ENCODE measurements at places on chromosomes 4 and X. TPM values are rescaled to one million over a fixed set of nuclear protein-coding genes. Genes with fewer than 3 reads are reported as not detected.

The IL13RA1 gene
- total RNA-seq, result 53.1 TPM

DNA sequence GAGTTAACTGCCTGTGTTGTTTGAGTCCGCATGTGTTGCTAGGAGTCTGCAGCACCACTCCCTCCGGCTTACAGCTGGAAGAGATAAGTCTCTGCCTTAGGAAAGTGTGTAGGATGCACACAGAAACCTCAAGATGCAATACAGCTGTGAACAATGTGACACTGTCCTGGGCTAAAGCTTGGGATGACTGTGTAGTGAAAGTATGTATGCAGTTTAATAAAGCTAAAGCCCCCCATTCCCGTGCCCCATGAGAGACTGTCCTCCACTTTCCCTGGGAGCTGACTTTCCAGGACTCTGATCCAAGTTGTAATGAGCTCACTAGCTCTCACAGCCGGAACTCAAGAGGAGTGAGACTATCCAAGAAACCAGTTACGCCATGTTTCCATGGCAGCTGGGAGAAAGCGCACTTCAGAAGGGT lies 156.6 kb upstream of the FTHL17 start:
- H3K36me3 ChIP-seq, result no peaks in the 10 kb centered on the region
- no peak for DNase-seq
- no peak overlapping the region for H3K27ac ChIP-seq
- H3K4me1 ChIP-seq, result no peaks in the 10 kb centered on the region
- no peak overlapping the region for H3K4me3 ChIP-seq

GRCh38 chr4:174120446-174121295 lies 162.8 kb downstream of the FBXO8 start:
- no peak for DNase-seq
- H3K4me3 ChIP-seq, result peak overlapping the region; percentile 56
- H3K27ac ChIP-seq, result peak overlapping the region; percentile 77
- peaks cover 12% of the 10 kb centered on the region for H3K4me1 ChIP-seq
- no peaks in the 10 kb centered on the region for H3K27me3 ChIP-seq
- H3K36me3 ChIP-seq, result no peaks in the 10 kb centered on the region

- H3K36me3 ChIP-seq, result no peaks in the 10 kb centered on the region
- H3K4me1 ChIP-seq, result no peaks in the 10 kb centered on the region
- no peak for DNase-seq
- no peak overlapping the region for H3K27ac ChIP-seq
- no peak overlapping the region for H3K4me3 ChIP-seq
- H3K27me3 ChIP-seq, result no peaks in the 10 kb centered on the region
These were observed 777.8 kb upstream of the FRG1 start for GRCh38 chr4:189162888-189163287.

- no peak overlapping the region for H3K4me3 ChIP-seq
- peaks cover 25% of the 10 kb centered on the region for H3K4me1 ChIP-seq
- H3K36me3 ChIP-seq, result peaks cover 26% of the 10 kb centered on the region
- no peak for DNase-seq
- H3K27me3 ChIP-seq, result no peaks in the 10 kb centered on the region
These were observed 156.0 kb downstream of the DCLK2 start for GRCh38 chr4:150234246-150234645.

- no peak for DNase-seq
- no peaks in the 10 kb centered on the region for H3K36me3 ChIP-seq
- peaks cover 34% of the 10 kb centered on the region for H3K4me1 ChIP-seq
- no peak overlapping the region for H3K27ac ChIP-seq
- no peaks in the 10 kb centered on the region for H3K27me3 ChIP-seq
These were observed 14.3 kb downstream of the GPRIN3 start for GRCh38 chr4:89293299-89293698.

The RNF212 gene
- total RNA-seq, result 3.8 TPM

The FAM241A gene
- 5.0 TPM for total RNA-seq

The HDX gene
- 4.3 TPM for total RNA-seq

- no peak for DNase-seq
- H3K4me1 ChIP-seq, result peaks cover 21% of the 10 kb centered on the region
- no peaks in the 10 kb centered on the region for H3K27me3 ChIP-seq
- H3K36me3 ChIP-seq, result no peaks in the 10 kb centered on the region
- no peak overlapping the region for H3K4me3 ChIP-seq
These were observed 35.3 kb upstream of the CXCL8 start for GRCh38 chr4:73705056-73705432.

The NOX1 gene
- total RNA-seq, result not detected

GRCh38 chr4:189278597-189279165 lies 662.0 kb upstream of the FRG1 start:
- DNase-seq, result no peak
- H3K27ac ChIP-seq, result no peak overlapping the region
- no peaks in the 10 kb centered on the region for H3K36me3 ChIP-seq

DNA sequence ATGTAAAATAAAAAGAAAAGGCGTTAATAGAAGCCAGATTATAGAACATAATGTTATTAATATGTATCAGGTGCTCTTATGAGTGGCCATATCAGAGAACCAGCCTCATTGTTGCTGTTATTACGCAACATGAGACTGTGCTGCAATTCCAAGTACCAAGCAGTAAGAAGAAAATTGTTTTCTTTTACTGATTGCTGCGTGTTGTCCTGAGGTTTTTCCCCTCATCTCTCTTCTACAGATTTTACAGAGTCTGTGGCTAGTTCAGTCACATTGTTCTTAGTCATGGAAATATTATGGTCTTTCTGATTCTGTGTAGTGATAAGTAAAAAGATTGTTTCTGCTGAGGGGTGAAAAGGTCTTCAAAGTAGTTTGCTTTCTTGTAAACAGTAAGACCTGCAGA lies 55.9 kb downstream of the NPNT start:
- DNase-seq, result no peak
- peaks cover 4% of the 10 kb centered on the region for H3K4me1 ChIP-seq
- H3K27me3 ChIP-seq, result no peaks in the 10 kb centered on the region
- no peaks in the 10 kb centered on the region for H3K36me3 ChIP-seq

The N4BP2 gene
- 6.6 TPM for total RNA-seq

GRCh38 chr4:16007471-16008095 lies 44.6 kb upstream of the FGFBP2 start:
- no peak overlapping the region for H3K27ac ChIP-seq
- H3K36me3 ChIP-seq, result no peaks in the 10 kb centered on the region
- H3K4me1 ChIP-seq, result no peaks in the 10 kb centered on the region
- DNase-seq, result no peak

The GAB3 gene
- total RNA-seq, result 7.3 TPM

- H3K27me3 ChIP-seq, result no peaks in the 10 kb centered on the region
- H3K4me1 ChIP-seq, result peaks cover 41% of the 10 kb centered on the region
- DNase-seq, result no peak
- H3K4me3 ChIP-seq, result peak overlapping the region; percentile 69
- H3K27ac ChIP-seq, result peak overlapping the region; percentile 90
- H3K36me3 ChIP-seq, result no peaks in the 10 kb centered on the region
These were observed 2.1 kb downstream of the GUCY1A1 start for GRCh38 chr4:155668707-155669220.

GRCh38 chr4:97531351-97531750 lies 611.9 kb downstream of the STPG2 start:
- no peaks in the 10 kb centered on the region for H3K27me3 ChIP-seq
- H3K27ac ChIP-seq, result no peak overlapping the region
- no peaks in the 10 kb centered on the region for H3K4me1 ChIP-seq
- H3K36me3 ChIP-seq, result no peaks in the 10 kb centered on the region
- no peak for DNase-seq
- H3K4me3 ChIP-seq, result no peak overlapping the region

DNA sequence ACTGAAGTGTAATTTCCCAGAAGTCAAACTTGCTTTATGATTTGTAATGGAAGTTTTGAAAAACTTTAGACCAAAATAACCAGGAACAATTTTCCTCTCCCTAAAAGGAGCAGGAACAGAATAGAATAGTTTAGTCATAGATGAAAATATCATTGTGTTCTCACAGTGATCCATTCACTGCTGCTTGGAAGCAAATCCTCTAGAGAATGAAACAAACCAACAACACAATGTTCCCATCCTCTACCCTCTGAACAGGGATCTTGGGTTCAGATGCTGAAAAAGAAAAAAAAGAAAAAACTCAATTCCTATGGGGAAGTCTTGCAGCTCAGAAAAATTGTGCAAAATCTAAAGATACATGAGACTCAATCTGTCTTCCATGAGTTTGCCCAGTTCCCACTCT lies 12.2 kb downstream of the DSPP start:
- no peaks in the 10 kb centered on the region for H3K4me1 ChIP-seq
- peak overlapping the region; percentile 59 for H3K27ac ChIP-seq
- no peak overlapping the region for H3K4me3 ChIP-seq
- H3K27me3 ChIP-seq, result no peaks in the 10 kb centered on the region
- H3K36me3 ChIP-seq, result no peaks in the 10 kb centered on the region

GRCh38 chr4:185394568-185395237 lies 1.0 kb downstream of the LRP2BP start:
- no peaks in the 10 kb centered on the region for H3K27me3 ChIP-seq

DNA sequence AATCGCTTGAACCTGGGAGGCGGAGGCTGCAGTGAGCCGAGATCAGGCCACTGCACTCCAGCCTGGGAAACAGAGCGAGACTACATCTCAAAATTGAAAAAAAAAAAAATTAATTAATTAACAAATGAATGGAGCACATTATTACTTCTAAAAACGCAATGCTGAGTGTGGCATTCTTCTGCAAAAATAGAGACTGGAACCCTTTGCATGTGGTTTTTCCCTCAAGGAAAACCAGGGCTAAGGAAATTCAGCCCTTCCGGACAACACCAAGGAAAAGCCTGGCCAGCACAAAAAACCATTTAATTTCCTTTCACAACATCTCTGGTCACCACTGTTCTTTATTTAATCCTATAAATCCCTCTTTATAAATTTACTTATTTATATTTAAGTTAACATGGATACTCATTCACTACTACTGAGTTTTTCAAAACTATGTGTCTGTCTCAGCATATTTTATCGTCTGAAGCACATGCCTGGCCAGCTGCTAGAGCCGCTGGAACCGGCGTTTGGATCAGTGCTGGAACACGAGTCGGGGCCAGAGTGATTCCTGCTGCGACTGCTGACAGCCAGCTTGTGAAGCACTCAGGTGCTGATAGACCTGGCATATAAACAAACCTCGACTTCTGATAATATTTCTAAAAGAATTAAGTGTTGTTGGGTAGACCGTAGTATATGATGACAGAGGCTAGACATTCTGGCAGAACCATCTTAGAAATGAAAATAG lies 84.5 kb upstream of the WWC2 start:
- no peak overlapping the region for H3K27ac ChIP-seq
- no peaks in the 10 kb centered on the region for H3K27me3 ChIP-seq
- DNase-seq, result no peak
- H3K36me3 ChIP-seq, result no peaks in the 10 kb centered on the region

The CD99 gene
- 311 TPM for total RNA-seq

The DTHD1 gene
- total RNA-seq, result not detected
